ENCODE measurements at places on chromosomes 1 and 21.

- peak; percentile 53 for DNase-seq
These were observed 102.8 kb downstream of the CASZ1 start for GRCh38 chr1:10693497-10694273.

DNA sequence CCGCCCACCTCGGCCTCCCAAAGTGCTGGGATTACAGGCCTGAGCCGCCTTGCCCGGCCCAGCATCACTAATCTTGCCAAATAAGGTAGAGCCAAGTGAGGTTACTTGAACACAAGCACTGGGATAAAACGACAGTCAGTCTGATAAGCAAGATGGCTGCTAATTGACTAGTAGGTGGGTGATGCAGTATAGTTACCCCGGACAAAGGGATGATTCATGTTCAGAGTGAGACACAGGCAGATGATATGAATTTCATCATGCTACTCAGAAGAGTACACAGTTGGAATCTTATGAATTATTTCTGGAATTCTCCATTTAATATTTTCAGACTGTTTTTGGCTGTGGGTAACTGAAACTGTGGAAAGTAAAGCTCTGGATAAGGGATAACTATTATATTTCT lies 178.4 kb downstream of the USP25 start:
- no peak for DNase-seq

DNA sequence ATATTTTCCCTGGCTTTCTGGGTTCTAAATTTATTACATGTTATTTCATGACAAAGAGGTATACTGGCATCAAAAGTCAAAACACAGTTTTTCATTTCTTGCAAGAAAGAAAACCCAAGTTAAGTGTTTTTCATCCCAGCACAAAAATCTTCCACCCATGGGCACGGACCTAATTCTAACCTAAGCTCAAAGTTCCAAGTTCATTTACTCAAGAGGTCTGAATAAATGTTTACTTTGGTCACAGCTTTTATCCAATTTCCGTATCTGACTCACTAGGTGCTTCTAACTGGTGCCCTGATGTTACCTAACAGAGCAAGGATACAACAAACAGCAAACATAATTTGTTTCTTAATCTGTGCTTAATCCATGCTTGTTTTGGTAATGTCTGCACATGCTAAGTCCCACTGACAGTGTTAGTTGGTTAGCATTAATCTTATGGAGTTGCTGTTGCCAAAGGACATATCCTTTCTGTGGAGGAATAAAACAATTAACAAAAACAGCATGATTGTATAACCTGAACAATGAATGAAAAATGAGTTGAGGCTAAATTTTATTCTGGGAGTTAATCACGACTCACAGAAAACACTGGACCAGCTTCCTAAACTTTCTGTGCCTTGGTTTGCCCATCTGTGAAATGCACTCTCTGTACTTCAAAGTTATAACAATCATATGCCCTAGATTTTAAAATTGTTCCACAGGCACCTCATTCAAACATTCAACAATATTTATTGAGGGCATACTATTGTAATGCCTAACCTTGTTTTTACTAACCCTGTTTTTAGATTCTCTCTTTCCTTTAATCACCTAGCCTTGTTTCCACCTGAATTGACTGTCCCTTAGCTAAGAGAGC lies 4.2 kb upstream of the CHD1L start:
- no peak for DNase-seq

- DNase-seq, result no peak
These were observed 161.9 kb upstream of the UBE2U start for GRCh38 chr1:64041371-64042131.

- no peak for DNase-seq
These were observed 251.8 kb upstream of the ST6GALNAC5 start for GRCh38 chr1:76615253-76616035.

DNA sequence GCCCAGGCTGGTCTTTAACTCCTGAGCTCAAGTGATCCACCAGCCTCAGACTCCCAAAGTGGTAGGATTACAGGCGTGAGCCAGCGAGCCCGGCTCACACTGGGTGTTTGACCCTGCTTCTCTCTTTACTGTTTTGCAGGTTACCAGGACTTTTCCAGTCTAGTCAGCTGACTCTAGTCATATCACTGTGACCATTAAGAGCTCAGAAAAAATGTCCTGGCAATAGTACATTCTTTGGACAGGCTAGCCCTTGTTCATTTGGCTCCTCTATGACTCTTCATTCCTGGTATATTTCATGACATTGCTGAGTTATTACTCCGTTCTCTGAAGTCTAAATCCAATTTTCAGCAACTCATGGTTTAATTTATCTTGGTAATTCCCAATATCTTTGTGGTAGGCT lies 8.0 kb upstream of the CA6 start:
- DNase-seq, result no peak

DNA sequence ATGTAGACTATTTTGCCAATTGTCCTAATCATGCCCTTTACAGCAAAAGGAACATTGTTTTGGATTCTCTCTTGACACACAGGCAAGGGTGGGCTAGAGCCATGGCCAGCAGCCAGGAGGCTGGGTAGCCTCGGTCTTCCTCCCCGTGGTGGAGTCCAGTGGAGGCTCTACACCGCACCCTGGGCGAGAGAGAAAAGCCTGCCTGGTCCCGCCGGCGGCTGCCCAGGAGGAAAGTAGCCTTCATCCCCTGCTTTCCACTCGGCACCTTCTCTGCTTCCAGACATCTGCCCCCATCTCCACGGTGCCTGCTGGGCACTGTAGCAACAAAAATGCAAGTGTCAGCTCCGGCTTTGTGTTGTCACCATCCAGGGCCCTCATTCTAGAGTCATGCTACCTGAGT lies 21.6 kb downstream of the PROK1 start:
- DNase-seq, result no peak

- DNase-seq, result no peak
These were observed 89.0 kb upstream of the HMCN1 start for GRCh38 chr1:185645162-185645640.

DNA sequence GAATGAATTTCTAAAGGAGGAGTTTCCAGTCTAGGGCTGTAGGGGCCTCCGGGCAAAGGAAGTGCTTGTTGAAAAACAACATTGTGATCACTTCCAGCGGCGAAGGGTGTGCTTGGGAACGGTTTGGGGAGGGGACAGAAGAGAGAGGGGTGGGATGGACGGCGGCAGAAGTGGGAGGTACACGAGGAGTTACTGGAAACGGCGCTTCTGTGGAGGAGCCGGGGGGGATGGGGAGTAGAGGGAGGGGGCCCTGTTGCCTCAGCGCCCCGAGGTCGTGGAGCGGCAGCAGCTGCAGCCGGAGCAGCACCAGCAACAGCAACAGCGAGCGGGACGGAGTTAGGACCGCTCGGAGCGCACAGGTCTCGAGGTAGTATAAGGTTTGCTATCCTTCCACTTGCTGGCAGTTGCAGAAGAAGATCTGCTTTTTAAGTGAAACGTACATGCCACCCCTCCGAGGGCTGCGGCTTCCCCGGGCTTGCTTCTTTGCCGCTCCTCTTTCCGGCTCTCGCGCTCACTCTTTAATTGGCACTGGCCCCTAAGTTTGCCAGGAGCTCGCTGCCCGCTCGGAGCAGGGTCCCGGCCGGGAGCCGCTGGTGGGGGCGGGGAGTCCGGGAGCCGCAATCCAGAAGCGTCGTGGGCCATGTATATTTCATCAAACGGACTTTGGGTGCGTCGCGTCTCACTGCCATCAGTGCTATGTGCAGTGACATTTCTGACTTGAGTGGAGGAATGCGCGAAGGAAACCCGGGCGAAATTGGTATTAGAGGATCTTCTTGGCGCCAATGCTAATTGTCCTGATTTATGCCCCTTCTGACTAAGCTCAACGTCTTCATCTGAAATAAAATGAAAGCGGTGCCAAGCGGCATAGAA lies 771 bp upstream of the NTNG1 start:
- DNase-seq, result peak; percentile 49

DNA sequence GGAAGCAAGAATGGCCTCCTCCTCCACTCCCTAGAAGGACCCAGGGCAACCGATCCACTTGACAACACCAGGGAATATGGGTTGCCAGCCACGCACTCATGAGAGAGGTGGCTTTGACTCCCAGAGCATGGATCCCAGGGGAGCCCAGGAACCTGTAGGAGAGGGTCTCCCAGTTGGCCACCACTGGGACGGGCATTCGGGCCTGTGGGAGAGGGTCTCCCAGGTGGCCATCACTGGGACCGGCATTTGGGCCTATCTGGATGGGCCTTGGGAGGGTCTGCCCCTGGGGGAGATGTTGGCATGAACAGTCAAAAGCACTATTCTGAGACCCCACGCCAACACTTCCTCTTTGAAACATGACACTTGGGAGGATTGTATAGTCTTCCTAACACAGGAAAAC lies 565 bp downstream of the TFF1 start:
- DNase-seq, result no peak

- no peak for DNase-seq
These were observed 60.7 kb upstream of the GCLM start for GRCh38 chr1:93969887-93970286.

DNA sequence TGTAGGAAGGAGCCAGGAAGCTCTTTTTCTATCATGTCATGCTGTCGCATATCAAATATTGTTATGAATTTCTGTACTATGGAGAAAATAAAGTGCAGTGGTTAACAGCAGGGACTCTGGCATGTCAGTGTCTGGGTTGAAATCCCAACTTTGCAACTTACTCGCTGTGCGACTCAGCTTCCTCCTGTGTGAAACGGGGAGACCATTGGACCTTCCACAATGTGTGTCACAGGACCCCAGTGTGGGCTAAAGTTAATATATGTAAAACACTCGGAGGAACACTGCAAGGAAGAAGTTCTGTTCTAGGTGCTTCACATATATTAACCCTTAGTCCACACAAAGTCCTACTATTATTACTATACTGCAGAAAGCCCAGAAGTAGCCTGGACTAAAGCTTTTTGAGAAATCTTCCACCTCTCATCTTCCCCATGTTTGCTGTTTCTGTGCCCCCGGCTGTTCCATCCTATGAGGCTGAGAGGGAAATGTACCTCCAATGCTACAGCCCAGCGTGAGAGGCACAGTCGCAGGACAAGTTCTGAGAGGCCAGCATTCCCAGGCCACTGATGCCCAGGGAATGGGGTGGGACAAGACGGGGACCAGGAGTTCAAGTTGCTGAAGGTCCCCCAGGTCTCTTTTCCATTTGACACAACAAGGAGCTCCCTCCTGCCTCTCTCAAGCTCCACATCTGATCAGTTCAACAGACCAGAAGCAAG lies 1.9 kb downstream of the CHIT1 start:
- no peak for DNase-seq

DNA sequence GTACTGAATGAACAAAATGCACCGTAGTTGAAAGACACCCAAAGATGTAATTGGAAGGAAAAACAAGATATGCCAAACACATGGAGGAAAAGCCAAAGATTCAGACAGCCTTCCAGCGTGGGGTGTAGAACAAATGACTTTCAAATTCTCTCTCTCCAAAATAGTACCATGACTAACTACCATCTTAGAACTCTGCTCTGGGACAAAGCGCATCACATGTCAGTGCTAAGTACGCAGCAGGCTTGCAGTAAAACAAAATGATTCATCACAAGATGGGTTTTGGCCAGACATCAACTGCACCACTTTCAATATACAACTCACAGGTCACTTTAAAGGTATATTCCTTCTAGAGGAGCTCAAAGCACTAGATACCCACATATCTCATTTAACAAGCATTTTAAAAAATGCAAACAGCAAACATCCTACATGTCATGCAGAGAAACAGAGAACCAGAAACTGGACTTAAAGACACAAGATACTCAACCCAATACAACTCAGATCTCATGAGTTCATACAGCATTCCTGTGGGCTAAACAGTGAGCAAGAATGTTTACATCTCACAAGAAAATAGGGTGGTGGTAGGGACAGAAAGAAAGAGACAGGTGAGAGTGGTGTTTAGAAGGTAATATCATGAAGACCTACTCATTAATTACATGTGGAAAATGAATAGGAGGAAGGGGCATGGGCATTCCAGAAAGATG lies 75.7 kb downstream of the BCAR3 start:
- no peak for DNase-seq

GRCh38 chr21:36205962-36206361 lies 49.3 kb downstream of the DOP1B start:
- DNase-seq, result no peak

- no peak for DNase-seq
These were observed 136.2 kb downstream of the PSMG1 start for GRCh38 chr21:39047046-39047445.

DNA sequence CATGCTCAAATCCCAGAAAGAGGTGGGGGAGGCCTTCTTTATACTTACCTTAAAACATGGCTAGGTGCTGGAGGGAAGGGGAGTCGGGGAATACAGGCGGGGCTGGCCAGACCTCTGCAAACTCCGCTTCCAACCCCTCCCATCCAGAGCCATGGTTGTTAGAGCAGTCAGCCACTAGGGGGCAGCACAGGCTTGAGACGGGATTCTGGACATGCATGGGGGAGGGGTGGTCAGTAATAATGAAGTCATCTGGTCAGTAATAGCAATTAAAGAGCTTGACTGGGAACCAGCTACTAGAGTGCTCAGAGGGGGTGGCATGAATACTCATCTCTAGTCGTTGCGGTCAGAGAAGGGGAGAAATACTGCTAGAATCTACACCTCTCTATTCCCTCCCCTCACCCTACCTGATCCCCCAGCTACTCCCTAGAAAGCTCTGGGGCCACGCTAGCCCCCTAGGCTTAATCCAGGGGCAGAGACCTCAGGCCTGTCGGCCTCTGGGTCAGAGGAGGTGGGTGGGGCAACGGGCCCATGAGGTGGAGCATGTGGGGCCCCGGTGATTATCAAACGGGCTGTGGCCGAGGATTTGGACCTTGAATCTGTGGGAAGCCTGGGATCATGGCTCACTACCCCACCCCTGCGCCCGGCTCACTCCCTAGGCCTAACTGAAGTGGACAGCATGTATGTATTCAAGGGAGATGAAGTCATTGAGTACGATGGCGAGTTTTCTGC lies 2.9 kb downstream of the CASQ1 start:
- peak; percentile 89 for DNase-seq

DNA sequence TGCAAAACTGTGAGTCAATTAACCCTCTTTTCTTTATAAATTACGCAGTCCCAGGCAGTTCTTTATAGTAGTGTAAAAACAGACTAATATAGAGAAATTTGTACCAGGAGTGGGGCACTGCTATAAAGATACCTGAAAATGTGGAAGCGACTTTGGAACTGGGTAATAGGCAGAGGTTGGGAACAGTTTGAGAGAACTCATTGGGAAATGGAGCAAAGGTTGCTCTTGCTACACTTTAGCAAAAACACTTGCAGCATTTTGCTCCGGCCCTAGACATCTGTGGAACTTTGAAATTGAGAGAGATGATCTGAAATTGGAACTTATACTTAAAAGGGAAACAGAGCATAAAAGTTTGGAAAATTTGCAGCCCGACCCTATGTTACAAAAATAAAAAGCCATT lies 810.9 kb downstream of the LTN1 start:
- no peak for DNase-seq

DNA sequence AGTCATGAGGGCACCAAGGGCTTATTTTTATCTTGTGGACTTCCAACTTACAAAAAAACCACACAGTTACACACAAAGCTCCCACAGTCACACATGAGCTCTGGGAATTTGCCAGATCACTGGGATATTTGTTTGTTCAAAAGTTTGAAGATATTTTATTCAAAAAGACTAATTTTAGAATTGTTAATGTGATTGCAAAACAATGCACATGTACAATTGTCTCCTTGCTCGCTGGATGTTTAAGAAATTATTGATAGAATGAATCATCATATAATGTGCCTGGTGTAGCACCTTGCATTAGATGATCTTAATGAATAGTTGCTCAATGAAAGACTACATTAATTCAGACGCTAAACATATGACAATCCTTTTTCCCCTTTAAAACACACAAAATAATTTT lies 570.3 kb downstream of the LMO4 start:
- DNase-seq, result no peak

GRCh38 chr1:3834701-3835100 lies 22.3 kb downstream of the CEP104 start:
- no peak for DNase-seq

GRCh38 chr1:168243636-168244212 lies 17.9 kb downstream of the SFT2D2 start:
- DNase-seq, result no peak
